ENCODE measurements at places on chromosomes 1 and 21.

- no peak for DNase-seq
These were observed 524.9 kb upstream of the CHRM3 start for GRCh38 chr1:238861342-238862066.

DNA sequence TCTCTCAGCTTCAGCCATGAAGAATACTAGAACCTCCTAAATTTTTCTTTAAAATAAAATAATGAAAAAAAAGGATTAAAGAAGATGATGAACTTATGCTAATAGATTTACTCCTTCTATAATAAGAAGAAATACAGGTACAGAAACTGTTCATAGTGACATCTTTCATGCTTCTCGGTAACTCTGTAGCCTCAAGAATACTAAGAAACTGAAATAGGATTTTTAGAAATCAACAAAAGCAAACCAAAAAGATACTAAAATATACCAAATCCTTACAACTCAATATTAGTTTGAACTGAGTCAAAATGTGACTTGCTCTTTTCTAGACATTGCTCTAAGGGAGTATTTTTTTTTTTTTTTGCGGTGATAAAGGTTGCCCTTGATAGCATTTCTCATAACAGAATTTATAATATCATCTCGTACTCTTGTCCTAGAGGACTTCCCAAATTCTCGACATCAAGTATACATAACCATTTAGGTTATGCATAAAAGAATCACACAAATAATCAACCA, 42.8 kb downstream of the ZZZ3 start:
- DNase-seq: no peak

DNA sequence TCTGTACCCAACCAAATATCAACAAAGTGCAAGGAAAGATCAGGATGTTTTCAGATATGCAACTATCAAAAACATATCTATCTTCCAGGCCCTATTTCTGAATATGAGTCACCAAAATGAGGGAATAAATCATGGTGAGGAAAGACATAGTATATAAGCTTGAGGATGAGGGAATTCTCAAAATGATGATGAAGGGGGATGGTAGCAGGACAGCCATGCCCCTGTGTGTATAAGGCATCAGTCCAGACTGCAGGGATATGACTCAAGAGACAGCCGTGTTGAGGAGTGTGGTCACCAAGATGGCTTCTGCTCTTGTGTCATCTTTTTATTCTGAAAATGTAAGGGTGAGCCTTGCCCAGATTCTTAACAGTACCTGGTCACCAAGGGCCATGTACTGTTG, 4.4 kb upstream of the WDR64 start:
- DNase-seq: no peak

GRCh38 chr1:93615582-93616150, 66.0 kb downstream of the BCAR3 start:
- DNase-seq: no peak

DNA sequence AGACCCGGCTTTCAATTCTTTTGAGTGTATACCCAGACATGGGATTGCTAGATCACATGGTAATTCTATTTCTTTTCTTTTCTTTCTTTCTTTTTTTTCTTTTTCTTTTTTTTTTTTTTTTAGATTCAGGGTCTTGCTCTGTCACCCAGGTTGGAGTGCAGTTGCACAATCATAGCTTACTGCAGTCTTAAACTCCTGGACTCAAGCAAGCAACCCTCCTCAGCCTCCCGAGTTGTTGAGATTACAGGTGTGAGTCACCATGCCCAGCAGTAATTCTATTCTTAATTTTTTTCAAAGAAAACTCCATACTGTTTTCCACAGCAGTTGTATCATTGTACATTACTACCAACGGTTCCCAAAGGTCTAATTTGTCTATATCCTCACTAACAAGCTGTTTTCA, 13.5 kb upstream of the RNF186 start:
- no peak for DNase-seq

DNA sequence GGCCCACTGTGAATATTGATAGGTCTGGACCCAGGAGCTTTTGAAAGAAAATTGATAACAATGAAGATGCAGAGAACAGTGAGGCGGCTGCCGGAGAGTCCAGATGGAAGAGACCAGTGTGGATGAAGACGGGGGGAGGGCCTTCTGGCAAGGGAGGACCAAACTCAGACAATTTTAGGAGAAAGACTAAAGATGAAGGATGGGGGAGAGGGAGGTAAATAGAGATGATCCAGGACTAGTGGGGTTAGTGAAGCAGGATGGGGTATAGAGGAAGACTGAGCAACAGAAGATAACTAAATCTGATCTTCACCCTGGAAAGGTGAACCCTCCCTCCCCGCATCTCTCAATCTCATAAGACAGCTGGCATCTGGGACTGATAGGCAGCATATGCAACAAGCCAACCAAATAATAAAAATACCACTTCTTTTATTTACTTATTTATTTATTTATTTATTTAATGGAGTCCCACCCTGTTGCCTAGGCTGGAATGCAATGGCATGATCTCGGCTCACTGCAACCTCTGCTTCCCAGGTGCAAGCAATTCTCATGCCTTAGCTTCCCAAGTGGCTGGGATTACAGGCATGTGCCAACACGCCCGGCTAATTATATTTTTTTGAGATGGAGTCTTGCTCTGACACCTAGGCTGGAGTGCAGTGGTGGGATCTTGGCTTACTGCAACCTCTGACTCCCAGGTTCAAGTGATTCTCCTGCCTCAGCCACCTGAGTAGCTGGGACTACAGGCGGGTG, 10.5 kb downstream of the EIF3I start:
- DNase-seq: no peak

DNA sequence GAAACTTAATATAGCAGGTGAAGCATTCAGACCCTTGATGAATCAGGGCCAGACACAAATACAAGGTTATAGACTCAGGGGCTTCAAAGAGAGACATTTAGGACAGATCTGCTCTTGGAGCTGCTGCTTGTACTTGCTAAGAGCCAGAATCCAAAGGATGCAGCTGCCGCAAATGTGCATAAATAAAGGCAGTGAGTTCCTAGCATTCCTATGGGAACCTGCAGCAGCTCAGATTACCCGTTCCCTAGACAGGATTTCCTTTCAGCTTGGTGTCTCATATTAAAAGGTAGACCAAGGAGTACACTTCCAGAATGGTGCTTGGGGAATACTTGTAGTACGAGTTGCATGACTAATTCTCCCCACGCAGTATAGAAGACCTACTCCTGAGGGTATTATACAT, 9.7 kb upstream of the LRRC53 start:
- no peak for DNase-seq

DNA sequence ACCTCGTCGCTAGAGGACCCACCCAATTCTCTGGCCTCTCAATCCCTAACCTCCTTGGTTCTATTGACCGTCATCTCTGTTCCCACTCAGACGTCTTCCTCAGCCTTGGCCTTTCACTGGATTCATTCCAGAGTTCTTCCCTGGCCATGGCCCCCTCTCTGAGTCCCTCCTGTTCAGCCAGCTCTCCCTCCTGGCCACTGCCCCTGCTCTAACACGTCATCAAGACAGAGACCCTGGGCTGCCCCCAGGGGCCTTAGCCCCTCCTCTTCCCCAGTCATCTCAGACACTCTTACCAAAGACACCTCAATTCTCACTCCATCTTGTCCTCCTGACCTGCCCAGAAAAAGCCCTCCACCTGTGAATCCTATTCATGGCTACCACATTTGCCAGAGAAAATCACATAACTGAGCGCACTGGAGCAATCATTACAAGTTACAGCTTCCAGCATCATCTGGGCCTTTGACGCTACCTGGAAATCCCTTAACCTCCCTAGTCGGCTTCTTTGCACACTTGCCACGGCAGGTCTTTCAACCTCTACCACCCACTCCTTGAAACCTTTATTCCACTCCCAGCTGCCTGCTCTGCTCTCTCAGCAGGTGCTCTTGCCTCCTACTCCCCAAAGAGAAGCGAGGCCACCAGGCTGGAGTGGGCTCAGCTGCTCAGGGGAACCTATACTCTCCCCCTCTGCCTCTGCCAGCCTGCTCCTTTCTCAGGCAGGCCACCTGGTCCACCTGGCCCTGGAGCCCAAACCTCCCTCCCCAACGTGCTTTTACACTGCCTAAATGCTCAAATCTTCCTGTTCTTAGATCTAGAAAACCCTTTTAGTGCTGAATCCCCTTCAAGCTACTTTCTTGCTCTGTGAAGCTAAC, 14.0 kb downstream of the DCST2 start:
- no peak for DNase-seq

DNA sequence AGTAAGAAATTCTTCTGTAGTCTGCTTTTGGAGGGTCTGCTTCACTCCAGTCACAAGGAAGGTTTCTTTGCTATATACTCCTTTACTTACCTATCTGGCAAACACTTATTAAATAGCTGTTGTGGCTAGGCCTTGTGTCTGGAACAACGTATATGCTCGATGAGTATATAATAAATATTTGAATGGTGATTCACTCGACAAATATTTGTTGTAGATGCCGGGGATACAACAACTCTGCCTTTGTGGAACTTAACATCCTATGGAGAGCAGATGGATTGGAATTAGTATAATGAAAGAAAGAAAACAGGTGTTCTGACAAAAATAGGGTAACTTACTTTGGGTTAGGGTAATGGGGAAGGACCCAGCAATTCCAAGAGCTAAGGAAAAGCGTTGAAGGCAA, 31.1 kb downstream of the KPNA6 start:
- no peak for DNase-seq

DNA sequence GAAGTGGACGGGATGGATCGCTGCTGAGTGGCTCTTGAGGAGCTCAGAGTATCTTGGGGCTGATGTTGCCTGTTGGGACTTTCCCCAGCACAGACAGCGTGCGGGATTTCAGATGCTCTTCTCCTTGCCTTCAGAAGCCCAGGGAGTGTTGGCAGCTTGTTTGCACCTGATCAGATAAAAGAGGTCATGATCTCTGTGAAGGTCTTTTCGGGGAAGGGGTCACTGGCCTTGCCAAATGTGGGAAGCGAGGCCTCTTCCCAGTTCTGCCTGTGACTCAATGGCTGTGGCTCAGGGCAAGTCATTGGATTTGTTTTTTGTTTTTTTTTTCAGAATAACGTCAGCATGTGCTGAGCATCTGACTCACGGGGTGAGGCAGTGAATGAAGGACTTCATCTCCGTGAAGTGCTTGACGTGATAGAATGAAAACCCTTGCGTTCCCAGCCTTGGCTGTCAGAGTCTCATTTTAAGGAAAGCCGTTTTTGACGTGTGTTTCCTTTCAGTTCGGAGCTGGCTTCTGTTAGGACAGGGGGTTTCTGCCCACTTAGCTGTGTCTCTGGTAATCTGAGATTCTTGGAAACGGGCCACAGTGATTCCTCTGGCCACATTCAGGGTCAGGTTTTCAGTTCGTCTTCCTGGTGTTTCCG, 46.7 kb downstream of the GALNT2 start:
- DNase-seq: no peak

DNA sequence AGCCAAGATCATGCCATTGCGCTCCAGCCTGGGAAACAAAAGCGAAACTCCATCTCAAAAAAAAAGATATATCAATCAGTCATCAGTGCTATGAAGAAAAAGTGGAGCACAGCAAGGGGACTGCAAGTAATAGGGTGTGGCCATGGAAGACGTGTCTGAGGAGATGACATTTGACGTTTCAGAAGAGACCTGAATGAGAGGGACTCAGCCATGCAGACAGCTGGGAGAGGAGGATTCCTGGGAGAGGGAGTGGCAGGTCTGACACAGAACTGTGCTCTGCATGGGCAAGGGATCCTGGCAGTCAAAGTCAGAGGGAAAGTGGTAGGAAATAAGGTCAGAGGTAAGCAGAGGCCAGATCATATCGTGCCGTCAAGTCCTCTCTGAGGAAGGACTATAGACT, 3.3 kb downstream of the LAX1 start:
- DNase-seq: no peak

DNA sequence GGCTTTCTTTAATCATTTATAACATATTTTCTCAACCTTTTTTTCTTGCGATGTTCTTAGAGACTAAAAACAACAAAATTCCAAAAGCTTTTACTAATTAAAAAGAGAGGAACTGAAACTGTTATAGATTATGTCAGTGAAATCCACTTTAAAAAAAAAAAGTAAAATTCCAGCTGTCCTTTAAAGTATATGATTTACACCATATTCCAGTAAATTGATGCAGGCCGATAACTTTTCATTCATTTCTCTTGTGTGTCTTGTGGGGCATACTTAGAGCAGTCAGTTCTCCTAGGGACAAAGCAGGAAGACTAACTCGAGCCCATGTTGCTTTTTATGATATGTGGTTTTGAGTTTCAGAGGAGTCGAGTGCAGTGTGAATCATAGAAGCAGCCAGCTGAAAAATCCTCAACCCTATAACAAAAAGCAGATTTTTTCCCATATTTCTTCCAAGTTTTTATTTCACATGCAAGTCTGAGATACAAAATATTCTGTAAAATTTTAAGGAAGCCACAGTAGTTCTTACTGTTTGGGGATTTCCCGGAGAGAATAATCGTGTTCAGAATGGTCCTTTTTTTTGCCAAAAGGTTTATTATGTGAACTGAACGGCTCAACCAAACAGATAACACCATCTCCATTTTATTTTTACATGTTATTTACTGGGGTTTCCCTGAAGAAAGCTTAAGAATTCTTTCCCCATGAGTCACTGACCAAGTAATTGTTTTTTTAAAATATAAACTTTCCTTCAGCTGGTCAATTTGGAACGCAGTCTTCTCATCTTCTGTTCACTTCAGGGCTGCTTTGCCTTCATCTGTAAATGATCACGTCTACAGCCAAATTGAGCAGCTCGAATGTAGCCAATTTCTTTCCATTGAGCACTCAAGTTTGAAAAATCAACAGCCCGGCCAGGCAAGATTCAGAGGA, 77.0 kb upstream of the C1orf105 start:
- no peak for DNase-seq

- DNase-seq: peak; percentile 36
These were observed 772 bp downstream of the ADAM15 start for GRCh38 chr1:155051777-155052398.

DNA sequence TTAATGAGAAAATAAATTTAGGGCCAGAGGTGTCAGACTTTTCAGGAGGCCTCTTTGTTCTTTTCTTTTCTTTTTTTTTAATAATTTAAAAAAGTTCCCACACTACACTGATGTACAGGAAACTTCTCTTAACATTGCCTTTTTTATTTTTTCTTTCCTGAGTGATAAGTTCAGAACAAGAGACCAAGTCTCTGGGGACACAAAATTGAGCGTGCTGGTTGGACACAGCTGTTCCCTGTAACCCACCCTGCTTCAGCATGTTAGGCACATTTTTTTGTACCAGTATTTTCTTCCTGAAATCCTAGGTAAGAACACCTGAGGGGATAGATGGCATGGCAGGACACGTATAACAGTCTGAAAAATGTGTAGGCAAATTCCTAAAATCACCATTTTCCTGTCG, 50.1 kb downstream of the PBX1 start:
- no peak for DNase-seq

DNA sequence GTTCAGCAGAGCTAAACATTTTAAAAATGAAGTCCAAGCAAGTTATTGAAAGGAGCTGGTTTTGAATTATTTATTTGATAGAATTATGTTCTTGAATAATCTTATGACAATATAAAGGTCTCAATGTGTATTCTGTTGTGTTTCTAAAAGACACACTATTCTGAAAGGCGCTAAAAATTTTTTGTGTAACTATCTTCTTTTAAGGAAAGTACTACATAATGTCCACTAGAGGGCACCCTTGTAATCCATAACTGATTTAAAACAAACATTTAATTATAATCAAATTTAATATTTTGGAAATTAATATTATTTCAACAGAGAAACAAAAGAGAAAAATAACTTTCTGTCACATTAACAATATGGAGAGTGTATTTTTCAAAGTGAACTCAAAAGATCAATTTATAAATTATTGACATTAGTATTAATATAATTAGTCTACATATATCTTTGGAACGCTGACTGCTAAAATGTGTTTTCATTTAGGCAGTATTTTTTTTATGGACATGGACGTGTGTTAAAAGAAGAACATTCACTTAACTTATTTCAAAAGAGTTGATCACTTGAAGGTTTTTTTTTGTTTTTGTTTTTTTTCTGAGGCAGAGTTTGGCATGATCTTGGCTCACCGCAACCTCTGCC, 248.4 kb downstream of the DENND1B start:
- DNase-seq: no peak

All from T-helper 9 cell (primary cell).